ENCODE measurements at places on chromosomes 7 and 10.

- DNase-seq = no peak
These were observed 10.2 kb downstream of the APBB1IP start for GRCh38 chr10:26448292-26448691.

DNA sequence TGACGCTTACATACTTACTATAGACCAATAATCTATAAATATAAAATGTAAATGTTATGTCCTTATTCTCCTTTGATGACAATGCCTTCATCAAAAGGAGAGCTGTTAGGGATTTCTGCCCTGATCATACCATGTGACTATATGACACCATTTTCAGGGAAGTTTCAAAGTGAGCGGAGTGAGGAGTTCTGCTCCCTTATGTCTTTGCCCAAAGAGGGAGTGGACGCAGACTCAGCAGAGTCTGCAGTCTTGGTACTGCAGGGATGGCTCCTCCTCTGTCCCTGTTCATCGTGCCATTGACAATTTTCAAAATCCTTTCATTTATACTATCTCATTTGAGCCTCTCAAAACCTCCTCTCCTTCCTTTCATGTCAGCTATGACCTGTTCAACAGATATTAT lies 27.9 kb downstream of the HYAL4 start:
- no peak for DNase-seq

- no peak for DNase-seq
These were observed 298.6 kb downstream of the TFEC start for GRCh38 chr7:115731796-115732471.

DNA sequence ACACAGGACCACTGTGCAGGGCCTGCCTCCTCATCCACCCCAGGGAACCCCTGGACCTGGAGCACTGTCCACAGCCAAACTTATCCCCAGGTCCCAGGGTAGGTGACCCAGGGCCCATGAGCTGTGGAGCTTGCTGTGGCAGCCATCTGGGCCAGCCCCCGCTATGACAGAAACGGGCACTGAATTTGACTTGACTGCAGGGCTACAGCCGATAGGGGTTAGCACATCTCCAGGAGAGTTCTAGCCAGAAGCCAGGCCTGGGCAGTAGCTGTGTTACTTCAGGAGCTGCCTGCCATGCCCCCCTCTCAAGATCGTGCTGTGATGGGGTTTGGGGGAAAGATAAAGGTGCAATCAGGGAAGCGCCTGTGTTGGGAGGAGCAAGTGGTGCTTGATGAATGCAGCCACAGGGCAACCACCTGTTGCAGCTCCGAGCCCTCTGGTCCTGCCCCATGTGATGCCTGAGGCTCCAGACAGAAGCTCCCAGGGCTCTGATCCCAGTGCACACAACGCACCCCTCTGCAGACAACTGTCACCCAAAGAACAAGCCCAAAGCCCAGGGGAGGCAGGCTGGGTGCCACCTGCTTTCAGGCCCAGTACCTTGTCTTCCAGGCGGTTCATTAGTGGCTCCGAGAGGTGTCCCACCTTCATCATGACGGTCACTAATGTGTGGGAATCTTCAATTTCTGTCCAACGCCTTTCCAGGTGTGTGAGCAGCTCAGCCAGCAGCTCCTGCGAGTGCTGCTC lies 6.5 kb downstream of the TBRG4 start:
- DNase-seq = no peak

- no peak for DNase-seq
These were observed 9.9 kb downstream of the RP9 start for GRCh38 chr7:33099154-33099940.

- DNase-seq = no peak
These were observed 29.5 kb downstream of the CARD11 start for GRCh38 chr7:3013975-3014792.

GRCh38 chr7:157442993-157443831 lies 106.4 kb downstream of the DNAJB6 start:
- no peak for DNase-seq

DNA sequence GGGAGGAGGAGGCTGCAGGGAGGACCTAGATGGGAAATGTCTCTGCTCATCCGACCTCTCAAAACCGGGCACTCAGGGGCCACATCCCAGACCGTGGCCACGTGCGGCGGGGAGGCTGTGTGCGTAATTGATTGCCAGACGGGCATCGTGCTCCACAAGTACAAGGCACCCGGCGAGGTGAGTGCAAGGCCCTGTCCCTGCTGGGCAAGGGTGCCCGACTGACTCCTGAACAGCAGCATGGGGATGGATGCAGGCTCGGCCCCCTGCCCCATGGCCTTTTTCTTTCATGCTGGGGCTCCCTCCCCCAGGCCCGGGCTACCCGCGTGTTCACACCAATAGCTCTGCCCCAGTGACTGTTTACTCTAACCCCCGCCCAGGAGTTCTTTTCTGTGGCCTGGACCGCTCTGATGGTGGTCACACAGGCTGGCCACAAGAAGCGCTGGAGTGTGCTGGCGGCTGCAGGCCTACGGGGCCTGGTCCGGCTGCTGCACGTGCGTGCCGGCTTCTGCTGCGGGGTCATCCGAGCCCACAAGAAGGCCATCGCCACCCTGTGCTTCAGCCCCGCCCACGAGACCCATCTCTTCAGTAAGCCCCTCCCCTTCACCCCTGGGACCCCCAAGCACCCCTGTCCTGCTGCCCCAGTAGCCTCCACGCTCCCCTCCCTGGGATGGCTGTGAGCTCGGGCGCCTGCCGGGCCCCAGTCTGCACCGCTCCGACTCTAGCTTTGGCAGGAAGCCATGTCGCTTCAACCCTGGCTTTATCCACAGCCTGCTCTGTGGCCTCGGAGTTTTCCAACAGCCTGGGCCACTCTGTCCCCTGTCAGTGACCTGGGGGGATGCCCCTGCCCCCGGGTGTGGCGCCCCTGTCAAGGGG lies 3.9 kb downstream of the LRWD1 start:
- no peak for DNase-seq

GRCh38 chr7:22884911-22885788 lies 62.5 kb upstream of the TOMM7 start:
- no peak for DNase-seq
